ENCODE measurements at places on chromosomes 1 and 21. TPM values are rescaled to one million over a fixed set of nuclear protein-coding genes. Genes with fewer than 3 reads are reported as not detected.

SPRR2F gene
- total RNA-seq: not detected

TFF2 gene
- total RNA-seq: not detected

AMY2A gene
- not detected for total RNA-seq

CELA3A gene
- not detected for total RNA-seq

HAO2 gene
- total RNA-seq: not detected

TOE1 gene
- 22.6 TPM for total RNA-seq

HSD3B1 gene
- not detected for total RNA-seq

SYNJ1 gene
- total RNA-seq: 16.1 TPM

TNFRSF9 gene
- total RNA-seq: 0.57 TPM

PYHIN1 gene
- total RNA-seq: 25.2 TPM

PDZK1IP1 gene
- not detected for total RNA-seq

RAB42 gene
- total RNA-seq: not detected

SDC3 gene
- total RNA-seq: 0.10 TPM

DPT gene
- not detected for total RNA-seq

FCRL1 gene
- not detected for total RNA-seq

IARS2 gene
- 55.8 TPM for total RNA-seq

GOLT1A gene
- not detected for total RNA-seq

LCK gene
- 434 TPM for total RNA-seq
